ENCODE measurements at places on chromosomes 7 and 10.

- no peak for DNase-seq
Measured at GRCh38 chr7:4240042-4240441, 442.1 kb upstream of the FOXK1 start.

DNA sequence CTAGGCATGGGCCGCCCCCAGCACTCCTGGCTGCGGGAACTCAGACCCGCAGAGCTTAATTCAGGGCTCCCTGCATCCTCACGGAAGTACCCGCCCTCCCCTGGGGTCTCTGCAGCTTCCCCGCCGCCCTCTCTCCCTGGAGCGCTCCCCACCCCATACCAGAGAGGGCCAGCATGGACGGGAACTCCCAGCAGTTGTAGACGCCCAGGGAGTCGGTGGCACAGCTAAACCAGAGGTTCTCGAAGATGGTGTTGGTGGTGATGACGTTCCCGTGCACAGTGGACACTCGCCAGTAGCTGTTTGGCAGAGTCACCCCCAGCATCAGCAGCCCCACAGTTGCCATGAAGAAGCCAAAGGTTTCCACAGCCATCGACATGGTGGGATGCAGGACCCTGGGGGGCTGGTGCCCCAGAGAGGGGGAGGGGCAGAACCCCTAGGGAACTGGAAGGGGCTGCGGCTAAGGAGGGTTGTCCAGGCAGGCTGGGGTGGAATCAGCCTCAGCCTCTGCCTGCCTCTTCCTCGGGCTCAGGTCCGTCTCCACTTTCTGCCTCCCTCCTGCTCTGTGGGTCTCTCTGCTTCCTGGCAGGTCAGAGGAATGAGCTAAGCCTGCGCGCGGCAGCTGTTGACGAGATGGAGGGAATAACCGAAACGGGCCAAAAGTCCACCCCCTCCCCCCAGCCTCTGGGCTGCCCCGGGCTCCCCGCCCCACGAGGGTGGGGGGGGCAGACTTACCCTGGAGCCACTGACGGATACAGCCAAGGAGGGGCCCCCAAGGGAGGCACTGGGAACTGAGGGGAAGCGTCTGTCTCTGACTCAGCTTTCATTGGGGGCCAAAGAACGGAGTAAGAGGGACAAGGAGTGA, at the start of gene CLDN15:
TSS of gene CLDN15 (minus strand) at position 597 of the 862 bp plus-strand sequence. CDS start at position 376, 221 bp downstream.
- DNase-seq, result peak; percentile 28

DNA sequence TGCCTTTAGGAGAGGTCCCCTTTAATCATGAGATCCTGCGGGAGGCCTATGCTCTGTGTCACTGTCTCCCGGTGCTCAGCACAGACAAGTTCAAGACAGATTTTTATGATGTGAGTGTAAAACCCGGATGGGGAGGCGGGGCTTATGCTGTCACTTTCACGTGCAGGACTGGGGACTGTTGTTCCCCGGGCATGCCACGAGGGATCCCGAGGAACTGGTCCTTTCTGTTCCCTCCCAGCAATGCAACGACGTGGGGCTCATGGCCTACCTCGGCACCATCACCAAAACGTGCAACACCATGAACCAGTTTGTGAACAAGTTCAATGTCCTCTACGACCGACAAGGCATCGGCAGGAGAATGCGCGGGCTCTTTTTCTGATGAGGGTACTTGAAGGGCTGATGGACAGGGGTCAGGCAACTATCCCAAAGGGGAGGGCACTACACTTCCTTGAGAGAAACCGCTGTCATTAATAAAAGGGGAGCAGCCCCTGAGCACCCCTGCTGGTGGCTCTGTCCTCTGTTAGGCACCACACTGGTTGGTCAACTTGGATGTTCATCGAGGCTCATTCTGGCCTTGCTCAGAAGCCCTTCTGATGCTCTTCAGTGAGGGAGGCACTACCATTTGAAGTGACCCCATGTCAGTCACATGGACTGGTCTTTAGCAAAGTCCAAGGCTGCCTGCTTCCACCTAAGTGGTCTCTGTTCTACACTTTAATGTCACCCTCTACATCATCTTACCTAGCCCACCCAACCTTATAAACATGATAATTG, 2.8 kb downstream of the COPS6 start:
- no peak for DNase-seq

GRCh38 chr7:131109759-131110296, 217.8 kb upstream of the MKLN1 start:
- peak; percentile 70 for DNase-seq

- no peak for DNase-seq
Measured at GRCh38 chr10:11699550-11700097, 42.6 kb upstream of the ECHDC3 start.

DNA sequence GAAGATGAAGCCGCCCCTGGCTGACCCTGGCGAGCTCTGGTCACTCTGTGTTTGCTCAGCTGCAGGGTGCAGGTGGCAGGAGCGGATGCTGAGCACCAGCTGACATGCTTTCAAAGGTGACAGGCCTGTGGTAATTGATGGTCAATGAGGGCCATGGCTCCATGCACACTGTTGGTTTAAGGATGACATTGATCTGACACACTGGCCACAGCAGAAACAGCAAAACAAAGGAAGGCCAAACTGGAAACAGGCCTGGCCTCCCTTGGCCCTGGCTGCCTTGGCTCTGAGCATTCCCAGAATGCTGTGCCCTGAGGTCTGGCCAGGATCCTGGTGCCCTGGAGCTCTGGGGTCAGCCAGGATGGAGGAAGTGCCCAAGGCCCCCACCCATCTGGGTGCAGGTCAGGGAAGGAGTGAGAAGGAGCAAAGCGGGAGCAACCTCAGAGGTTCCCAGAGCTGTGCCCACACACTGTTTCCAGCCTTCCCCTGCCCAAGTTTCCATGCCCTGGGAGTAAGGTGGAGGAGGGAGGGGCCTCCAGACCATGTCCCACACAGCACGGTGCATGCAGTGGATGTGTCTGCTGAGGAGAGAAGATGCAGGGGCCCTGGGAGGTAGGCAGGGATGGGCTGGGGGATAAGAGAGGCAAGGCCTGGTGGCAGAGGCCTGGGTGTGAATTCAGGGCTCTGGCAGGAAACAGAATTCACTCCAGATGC, 302.2 kb downstream of the RPS24 start:
- DNase-seq, result no peak

GRCh38 chr10:20879136-20879535, 18.0 kb downstream of the NEBL start:
- DNase-seq, result no peak

GRCh38 chr10:86878983-86879713, 78.3 kb downstream of the MMRN2 start:
- no peak for DNase-seq

DNA sequence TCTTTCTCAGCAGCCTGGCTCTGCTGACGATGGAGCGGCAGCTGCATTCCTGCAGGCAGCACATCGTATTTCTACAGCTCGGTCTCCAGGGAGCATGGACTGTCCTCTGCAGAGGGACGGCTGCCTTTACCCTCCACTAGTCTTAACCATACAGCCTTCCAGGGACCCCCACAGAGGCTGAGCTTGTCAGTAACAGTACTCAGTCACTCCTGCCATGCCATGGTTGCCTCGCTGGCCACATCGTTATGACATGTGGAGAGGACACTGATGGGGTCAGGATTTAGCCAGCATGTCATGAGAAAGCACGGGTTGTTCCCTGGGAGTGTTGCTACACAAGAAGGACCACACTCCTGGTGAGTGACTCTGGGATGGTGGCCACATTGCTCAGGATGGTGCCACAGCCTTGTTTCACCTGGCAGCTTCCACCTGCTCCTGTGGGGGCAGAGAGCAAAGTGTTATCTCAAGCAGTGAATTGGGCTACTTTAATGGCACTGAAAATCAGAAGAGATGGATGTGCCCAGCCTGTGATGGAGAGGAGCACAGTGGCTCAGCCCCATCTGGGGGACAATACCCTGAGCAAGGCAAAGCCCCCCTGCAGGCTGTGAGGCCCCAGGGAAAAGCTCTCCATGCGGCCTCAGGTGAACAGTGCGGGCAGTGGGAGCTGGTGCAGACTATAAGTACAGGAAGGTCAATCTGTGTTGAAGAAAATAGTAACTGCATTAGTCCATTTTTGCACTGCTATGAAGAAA, 443.9 kb downstream of the TCERG1L start:
- no peak for DNase-seq

GRCh38 chr7:150927956-150928344, 50.2 kb downstream of the KCNH2 start:
- DNase-seq, result no peak

- DNase-seq, result no peak
Measured at GRCh38 chr7:46478046-46478445, 557.0 kb upstream of the IGFBP3 start.

DNA sequence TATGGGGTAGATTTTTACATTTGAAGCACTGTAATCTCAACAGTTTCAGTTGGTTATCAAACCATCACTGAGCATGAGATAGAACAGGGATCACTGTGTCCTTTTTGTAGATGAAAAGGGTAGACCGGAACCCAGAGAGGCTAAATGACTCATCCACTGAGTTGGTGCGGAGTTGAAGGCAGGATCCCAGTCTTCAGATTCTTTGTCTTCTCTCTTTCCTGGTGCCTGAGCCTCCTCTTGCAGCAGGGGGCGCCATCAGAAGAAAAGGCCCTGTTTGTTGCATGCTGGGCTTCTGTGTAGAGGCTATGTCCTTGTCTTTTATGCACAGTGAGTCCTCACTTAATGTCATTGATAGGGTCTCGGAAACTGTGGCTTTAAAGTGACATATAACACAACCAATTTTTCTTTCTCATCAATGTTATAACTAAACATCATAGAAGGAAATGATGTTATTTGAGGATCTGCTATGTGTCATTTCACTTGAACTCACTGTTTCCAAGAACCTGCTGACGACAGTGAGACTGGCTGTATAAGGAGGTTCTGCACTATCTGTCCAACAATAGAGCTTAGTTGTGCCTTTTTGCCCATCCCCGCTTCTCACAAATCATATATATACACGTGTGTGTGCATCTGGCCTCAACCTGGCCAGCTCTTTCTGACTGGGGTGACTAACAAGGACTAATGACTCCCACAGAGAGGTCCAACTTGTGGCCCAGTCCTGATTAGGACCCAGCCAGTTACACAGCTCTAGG, 14.3 kb downstream of the ZNF282 start:
- no peak for DNase-seq

DNA sequence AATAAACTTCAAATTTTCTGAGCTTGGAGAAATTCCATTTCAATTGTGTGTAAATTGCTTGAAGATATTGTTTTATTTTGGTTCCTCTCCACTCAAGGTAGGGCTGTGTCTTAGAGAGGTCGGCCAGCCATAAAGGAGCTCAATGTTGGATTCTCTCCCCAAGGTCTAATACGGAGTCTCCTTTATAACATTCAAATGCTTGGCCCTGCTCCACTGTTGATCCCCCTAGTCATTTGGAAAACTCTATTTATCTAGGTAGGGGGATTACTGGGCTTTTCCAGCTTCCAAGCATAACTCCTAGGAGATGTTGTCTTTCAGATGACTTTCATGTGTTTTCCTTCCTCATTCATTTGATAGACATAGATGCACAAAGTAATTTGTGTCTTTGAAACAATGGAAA, 170.9 kb downstream of the LRMDA start:
- no peak for DNase-seq

DNA sequence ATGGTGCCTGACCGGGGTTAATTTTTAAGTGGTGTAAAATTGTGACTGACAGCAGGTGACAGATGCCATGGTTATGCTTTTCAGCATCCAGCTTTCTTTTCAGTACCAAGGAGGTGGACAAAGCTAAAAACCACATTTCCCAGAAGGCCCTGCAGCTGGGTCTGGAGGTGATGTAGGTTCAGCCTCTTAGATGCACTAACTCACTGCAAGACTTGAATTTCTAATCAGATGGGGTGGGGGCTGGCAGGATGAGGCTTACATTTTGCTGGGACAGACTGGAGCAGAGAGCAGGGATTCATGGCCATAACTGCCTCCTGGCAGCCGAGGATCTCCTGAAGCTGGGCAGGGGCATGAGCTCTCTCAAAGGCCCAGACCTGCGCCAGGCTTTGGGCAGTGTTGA, 52.4 kb downstream of the PDIA4 start:
- no peak for DNase-seq

DNA sequence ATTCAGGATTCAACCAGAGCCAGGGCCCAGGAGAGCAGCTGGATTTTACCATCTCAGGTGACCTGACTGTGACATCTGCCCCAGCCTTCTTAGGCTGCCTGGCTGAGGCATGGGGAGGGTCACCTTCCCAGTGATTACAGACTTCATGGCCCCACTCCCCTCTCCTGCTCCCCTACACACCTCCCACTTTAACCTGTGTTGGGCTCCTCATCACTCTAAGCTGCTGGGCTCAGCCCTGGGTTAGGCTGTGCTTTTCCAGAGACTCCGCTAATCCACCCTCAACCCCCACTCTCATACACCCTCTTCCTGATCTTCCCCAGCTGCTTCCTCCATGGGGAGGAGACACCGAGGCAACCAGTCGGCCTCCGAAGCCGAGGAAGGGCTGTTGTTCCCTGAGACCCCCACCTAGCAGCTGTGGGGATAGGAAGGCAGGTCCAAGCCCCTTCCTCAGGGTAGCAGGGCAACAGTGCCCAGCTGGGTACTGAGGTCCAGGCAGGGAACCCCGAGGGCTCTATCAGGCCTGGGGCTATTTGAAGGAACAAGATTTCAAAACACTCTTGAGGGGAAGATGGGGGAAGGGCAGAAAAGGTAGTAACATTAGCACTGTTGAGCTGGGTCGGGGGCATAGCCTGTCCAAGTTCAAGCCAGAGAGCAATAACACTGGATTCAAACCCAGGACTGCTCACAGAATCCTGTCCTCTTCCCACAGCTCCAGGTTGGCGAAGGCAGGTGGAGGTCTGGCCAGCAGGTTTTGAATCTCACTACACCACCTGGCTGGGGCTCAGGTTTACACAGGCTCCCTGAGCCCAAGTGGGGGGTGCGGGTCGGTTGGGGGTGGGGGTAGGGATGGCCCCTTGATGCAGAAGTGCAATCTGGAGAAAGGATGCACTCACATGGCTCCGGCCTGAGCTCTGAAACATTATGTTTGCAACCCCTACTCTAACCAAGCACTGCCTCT, 1.8 kb downstream of the IMPDH1 start:
- DNase-seq, result no peak

DNA sequence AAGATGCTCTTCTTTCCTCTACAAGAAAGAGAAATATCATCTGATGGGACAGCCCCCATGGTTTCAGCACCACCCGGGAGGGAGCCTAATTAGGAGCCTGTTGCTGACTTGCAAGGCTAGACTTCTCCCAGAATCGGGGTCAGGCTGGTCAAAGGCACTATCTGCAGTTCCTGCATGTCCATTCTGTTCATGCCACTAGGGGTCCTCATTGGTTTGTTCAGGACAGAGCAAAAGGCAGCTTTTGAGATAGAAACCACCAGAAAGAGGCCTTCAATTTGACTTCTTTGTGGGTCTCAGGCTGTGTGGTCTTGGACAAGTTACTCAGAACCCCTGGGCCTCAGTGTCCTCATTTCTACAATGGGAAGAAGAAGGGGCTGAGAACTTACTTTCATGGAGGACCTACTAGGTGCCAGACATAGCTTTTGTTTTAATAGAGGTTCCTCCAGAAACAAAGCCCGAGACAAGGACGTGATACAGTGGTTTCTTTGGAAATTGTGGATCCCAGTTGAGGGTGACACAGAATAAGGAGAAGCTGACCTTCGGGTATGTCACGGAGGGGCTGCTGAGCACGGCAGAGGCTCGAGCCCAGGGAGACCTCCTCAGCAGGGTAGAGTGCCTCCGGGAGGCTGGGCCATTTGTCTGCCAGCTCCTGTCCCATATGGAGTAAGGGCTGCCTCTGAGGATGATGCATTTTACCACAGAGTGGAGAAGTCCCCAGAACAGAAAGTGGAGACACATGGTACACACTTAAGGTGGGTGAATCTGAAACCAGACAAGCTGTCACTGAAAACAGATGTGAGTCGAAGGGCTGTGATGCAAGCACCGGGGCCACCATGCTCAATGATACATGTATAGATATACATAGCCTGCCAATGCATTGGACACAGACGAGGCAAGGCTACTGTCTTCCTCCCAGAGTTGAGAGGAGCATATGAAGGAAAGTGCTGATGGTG, 33.1 kb upstream of the NEUROD6 start:
- peak; percentile 30 for DNase-seq

GRCh38 chr7:22372863-22373262, 15.9 kb upstream of the RAPGEF5 start:
- DNase-seq, result no peak

Data from fibroblast of skin of left quadriceps (primary cell).